NCI-H748 treated with DMSO at 0.1 percent for 48 hours (cell line): ENCODE measurements at places on chromosomes 12 and 14.

- DNase-seq: no peak
Observed at GRCh38 chr14:106613256-106613655, 1086.9 kb downstream of the TMEM121 start.

DNA sequence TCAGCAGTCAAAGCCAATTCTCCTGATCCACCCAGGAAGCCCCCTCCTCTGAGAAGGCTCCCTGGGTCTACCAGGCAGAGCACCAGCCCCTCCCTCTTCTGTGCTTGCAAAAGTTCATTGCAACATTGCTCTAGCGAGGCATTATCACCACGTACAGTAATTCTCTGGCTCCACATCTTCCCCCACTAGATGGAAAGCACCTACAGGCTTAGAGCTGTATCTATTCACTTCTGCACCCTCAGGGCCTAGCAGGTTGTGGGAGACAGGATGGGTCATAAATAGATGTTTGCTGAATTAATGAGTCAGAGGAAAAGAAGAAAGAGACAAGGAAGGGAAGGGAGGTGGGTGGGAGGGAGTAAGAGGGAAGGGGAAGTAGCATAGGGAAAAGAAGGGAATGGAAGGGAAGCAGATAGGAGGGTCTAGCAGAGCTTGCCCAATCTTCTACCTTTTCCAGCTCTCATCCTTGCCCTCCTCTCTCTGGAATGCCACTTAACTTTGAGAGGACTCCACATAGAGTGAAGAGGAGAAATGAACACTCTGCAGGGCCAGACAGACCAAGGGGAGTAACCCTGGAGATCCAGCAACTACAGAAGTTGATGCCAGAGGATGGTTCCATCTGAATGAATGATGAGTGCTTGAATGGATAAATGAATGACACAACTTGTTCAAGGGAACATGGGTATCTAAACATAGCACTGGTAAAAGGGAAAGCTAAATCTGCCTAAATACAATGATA, 42.0 kb upstream of the NT5DC3 start:
- DNase-seq: no peak

DNA sequence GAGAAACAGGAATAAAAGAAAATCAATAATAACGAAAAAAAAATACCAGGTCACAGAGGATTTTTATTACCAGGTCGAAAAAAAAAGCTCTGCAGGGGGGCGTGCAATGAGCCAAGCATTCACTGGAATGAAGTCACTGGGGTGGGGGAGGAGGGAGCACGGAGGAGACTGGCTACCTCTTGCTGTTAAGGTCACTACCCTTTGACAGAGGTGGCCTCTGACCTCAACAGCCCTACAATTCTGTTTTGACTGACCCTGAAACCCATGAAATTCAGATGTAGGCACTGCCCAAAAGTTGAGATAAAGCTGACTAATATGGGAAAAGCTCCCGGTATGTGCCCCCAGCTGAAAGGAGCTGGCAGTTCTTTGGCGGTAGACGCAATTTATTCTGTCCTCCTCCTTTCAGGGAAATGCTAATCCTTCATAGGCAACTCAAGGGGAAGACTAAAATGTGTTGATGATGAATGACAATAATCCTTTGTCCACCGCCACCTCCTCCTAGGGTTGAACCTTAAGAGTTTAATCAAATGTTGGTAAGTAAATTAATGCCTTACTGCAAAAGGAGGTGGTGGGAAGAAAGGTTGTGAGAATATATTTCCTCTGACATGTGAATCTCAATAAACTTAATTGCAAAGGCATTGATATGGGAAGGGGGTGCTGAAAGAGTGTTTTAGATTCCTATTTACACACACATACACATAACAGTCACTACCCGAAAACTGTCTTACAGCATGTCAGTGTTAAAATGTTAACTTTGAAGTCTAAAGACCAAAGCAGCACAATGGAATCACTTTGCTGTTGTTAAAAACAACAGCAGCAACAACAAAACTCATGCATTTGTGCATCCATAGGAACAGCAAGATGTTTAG, 6.3 kb upstream of the RIC8B start:
- no peak for DNase-seq

GRCh38 chr12:132150780-132151144, 6.5 kb downstream of the NOC4L start:
- no peak for DNase-seq

DNA sequence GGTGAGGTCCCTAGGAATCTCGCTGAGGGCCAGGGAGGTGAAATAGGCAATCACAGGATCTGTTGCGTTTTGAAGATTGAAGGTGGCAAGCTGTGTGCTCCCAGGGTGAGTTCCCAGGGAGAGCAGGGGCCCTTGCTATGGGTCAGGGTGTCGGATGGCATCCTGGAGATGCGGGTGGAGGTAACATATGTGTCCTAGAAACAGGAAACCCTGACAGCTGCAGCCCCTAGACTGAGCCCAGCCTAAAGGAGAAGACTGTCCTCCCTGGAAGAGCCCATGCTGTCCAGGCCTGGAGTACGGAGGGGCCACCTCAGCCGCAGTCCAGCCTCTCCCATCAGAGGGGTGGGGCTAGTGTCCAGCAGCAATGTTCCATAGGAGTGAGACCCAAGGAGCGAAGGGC, 194.2 kb downstream of the NTF3 start:
- no peak for DNase-seq

DNA sequence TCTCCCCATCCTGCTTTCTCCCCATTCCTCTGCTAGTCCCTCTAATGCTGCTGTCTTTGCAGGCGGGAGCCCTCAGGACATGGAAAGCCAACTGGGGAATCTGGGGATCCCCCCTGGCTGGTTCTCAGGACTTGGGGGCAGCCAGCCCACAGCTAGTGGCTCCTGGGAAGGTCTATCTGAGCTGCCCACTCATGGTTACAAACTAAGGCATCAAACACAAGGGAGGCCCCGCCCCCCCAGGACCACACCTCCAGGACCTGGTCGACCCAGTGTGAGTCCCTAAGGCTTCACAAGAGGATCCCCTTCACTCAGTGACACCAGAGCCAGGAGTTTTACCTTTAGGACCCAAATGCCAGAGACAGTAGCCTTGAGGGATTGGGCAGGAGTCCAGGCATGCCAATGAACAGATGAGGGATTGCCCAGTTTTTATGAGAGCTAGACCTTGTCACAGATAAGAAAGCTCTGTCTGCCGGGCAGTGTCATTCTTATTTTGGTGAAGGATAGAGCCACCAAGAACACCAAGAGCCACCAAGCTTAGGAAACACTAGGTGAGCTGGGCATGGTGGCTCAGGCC, 8.0 kb upstream of the CPNE6 start:
- no peak for DNase-seq

GRCh38 chr12:34219046-34219770, 196.9 kb downstream of the ALG10 start:
- no peak for DNase-seq

GRCh38 chr12:106246891-106247673, 738 bp downstream of the CKAP4 start:
- DNase-seq: no peak

DNA sequence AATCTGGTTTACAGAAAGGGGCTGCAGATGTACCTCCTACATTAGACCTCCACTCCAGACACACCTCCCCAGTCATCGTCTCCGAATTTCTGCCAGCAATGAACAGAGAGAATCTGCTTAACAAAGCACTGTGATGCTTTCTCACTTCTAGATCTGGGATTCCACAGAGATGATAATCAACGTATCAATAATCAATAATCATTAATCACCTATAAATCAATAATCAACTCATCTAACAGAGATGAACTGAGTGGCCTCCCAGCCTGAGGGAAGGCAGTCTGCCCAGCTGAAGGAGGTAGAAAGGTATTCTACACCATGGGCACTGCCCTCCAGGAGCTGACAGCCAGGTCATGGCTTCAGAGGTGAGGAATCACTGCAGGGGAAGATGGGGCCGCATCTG, 183.2 kb downstream of the TMEM132D start:
- DNase-seq: no peak

DNA sequence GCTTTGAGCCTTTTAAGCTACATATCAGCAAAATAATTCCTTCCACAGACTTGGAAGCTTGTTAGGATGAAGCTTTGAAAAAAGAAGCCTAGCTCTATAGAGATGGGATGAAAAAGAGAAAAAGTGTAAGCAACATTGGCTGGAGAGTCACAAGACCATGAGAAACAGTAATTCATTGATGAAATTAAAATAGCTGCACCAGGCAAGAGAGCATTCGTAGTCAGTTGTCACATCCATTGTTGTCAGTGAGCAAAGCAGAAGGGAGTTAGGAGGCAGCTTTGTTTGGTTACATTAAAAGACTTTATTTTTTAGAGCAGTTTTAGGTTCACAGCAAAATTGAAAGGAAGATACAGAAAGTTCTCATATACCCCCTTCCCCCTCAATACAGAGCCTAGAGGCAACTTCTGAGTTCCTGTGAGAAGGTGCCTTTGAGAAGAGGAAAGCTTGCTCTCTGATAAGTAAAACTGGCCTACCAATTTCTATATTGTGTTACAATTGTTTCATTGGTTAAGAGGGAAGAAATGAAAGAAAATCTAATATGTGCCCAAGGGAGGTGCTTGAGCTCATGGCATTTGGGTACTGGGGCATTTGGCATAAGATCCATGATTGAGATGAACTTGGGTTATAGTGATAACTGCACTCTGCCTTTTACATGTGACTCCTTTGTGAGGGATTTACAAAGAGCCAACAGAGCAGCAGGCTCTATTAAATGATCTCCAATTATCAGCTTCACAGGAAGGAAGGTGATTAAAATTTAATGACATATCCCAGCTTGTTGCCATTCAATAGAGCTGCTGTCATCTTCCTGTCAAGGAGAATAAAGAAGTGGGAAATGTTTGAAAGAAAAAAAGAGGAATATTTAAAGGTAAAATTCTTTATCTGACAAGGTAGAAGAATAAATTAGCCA, 361.3 kb upstream of the TMTC1 start:
- peak; percentile 31 for DNase-seq

DNA sequence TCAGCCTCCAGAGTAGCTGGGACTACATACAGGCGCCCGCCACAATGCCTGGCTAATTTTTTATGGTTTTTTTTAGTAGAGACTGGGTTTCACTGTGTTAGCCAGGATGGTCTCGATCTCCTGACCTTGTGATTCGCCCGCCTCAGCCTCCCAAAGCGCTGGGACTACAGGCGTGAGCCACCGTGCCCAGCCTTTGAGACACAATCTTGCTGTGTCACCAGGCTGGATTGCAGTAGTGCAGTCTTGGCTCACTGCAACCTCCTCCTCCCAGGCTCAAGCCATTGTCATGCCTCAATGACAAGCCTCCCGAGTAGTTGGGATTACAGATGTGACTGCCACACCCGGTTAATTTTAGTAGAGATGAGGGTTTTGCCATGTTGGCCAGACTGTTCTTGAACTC, 21.3 kb upstream of the STRN3 start:
- DNase-seq: no peak

DNA sequence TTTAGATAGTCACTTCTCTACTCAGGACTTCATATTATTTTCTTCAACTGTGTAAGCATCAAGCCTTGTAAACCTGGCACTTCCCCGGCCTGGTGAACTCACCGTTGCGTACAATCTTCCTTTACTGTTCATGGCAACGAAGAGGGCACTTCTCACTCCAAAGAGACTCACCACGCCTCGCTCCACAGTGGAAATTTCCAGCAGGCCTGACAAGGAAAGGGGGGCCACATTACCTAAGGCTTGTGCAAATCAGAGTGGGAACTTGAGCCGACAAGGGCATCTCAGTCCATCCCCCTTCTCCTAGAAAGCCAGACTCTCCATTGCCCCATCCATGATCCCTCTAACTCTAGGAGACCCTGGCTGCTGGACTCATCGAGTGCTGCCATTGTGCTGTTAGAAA, 1.6 kb downstream of the FGF6 start:
- DNase-seq: no peak

DNA sequence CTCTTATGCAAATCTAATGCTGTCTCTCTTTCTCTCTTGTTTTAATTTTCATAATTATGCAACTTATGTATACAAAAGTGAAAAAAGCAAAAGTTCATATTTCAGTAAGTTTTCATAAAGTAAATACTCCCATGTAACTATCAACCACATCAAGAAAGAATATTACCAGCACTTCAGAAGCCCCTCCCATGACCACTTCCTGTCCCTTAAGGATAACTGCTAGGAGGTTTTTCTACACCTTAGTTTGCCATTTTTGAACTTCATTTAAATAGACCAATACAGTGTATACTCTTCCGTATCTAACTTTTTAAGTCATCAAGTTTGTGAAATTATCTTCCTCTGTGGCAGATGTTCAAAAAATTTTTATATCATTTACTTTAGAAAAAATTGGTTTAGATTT, 547 bp upstream of the OR4K15 start:
- DNase-seq: no peak

DNA sequence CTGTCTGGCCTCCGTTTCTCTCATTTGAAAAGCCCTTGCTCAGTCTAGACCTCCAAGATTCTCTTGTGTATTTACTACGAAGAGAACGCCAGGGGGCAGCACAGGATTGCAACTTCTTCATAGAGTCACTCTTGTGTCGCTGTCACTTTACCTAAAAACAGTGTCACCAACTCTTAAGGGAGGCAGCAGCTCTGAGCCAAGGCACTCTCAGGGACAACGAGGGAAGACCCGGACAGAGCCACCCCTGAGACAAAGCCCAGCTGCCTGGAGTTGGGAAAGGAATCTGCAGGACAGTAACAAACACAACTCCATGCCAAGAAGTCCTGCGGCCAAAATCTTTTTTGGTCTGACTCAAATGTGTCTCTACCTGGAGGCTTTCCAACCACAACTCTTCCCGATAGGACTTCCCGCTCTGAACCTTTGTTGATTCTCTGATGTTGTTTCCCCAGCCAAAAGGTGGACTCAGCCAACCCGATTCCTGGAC, 9.6 kb upstream of the RPAP3 start:
- DNase-seq: peak; percentile 42

DNA sequence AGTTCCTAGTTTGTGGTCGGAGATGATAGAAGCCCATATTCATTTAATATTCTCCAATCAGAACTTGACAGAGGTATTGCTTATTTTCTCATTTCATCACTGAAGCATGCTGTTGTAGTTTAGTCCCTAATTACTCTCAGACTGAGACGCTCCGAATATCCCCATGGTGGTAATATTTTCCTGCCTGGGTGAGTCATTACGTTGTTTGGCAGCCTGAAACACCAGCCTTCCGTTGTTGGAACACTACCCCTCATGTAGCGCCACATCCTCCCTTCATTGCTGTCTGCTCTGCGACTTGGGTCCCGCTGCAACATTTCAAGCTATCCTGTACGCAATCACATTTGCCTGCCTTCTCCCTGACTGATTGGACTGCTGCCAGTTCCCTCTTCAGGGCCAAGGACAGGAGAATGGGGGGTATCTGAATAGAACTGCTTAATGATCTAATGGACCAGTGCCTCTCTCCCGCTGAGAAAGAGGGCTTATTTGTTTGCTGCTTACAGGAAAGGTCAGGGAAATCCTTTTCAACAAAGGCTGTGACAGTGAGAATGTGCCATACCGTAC, 369.1 kb downstream of the NPAS3 start:
- DNase-seq: peak; percentile 91

DNA sequence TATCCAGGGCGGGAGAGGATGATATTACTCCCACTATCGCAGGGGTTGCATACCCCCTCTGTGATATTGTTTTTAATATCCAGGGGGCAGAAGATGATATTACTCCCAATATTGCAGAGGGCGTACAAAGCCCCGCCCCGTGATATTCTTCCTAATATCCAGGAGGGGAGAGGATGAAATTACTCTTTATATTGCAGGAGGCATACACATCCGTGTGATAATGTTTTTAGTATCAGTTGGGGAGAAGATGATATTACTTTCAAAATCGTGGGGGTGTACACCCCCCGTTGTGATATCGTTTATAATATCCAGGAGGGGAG, 52.9 kb upstream of the OXA1L start:
- peak; percentile 0 for DNase-seq
